ENCODE measurements at places on chromosomes 1 and 21.

DNA sequence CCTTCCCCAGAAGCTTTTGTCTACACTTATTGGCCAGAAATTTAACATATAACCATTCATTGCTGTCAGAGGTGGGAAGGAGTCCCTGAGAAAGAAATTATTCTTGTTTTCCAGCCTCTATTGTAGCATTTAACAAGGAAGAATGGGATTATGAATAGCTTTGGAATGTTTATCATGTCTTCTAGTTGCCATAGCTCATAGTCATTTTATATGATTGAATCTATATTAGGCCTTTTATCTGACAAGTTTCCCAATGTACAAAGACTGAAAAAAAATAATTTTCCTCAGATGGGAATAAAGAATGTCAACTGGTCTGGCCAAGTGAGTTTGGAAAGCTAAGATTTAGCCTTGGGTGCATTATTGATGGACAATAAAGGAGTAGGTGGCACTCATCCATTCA lies 28.3 kb downstream of the PTPRC start:
- DNase-seq = no peak

- DNase-seq = no peak
Observed at GRCh38 chr21:15820852-15821379, 91.1 kb downstream of the USP25 start.

DNA sequence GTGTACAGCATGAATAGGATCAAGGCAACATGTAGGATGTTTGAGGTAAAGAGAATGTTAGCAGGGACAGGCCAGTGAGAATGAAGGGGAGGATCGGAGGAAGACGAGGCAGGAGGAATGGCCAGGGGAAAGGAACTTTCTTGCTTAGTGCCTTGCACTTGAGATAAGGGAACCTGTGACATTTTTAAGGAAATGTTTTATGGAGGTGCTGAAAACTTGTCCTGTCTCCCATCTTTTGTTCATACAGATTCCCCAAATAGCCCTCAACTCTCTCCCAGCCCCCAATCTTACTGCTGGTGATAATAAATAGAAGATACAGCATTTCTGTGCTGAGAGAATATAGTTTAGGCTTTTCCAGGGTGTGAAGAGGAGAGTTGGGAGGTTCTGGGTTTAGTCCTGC lies 13.6 kb downstream of the ATP8B2 start:
- no peak for DNase-seq

DNA sequence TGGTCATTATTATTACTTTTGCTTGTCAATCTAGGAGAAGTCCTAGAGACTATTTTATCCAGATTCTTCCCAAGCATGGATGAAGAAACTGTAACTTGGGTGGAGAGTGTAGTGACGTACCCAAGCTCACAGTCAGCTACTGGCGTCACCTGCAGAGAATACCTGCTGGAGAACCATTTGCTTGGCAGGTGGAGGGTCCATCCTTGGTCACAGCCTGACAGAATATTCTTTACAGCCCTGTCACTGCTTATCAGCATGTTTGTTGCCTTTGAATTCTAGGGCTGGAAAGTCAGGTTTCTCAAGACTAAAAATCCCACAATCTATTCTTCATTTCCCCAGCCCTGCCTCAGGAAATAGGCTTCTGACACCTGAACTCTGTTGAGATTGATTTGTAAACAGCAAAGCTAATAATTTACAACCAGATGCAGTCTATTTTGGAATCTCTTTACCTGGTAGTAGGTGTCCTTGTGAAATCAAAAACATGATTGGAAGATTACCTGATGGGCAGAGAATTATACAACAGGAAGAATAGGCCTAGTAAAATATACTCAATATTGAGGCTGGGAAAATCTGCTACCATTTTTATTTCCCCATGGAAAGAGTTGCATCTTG lies 100.4 kb upstream of the ZNF644 start:
- DNase-seq = no peak

DNA sequence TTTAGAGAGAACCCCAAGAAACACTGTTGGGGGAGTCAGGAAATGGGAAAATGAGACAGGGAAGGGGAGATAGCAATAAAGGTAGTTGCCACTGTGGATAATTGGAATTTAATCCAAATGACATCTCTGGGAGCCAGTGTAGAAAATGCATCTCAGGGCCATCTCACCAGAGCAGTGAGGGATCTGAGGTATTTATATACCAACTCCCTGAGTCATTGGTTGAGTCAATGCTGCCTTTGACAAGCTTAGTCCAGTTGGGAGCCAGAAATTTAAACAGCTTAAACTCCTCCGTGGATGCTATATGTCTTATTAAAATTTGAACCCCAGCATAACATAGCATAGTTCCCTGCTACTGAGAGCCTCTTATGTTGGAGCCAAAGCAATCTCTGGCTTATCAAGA lies 140.3 kb downstream of the SLC30A10 start:
- no peak for DNase-seq

- peak; percentile 54 for DNase-seq
Observed at GRCh38 chr1:234543442-234544086, 64.6 kb upstream of the TARBP1 start.

DNA sequence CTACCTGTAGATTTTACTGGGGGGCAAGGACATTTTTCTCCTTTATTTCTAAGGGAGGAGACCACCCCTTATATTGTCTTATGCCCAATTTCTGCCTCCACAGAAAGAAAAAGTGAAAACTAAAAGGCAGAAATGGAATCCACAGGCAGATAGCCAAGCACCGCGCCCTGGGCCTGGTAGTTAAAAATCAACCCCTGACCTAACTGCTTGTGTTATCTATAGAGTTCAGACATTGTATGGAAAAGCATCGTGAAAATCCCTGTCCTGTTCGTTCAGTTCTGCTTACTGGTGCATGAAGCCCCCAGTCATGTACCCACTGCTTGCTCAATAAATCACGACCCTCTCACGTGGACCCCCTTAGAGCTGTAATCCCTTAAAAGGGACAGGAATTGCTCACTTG lies 33.7 kb upstream of the IL6R start:
- DNase-seq = no peak

- DNase-seq = no peak
Observed at GRCh38 chr1:4837031-4837600, 182.7 kb downstream of the AJAP1 start.

- peak; percentile 86 for DNase-seq
Observed at GRCh38 chr1:204151552-204152309, at the start of gene ETNK2. TSS of gene ETNK2 (minus strand) at chr1:204152044. CDS start at chr1:204151852, 192 bp downstream.

DNA sequence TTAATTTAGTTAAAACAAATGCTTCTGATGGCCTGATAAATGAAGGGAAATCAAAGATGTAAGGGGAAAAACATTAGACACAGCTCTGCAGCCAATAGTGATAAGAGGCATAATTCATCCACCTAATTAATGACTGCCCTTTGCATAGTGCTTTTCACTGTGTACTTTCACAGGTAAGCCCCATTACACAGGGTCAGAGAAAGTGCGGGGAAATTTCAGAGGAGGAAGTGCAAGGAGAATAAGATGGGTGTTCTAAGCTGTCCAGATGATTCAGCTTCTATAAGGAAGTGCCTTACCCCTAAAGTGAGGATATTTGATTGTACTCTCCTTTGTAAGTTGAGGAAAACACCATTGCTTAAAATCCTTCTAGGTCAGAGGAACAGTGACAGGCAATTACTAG lies 88.0 kb downstream of the NR5A2 start:
- no peak for DNase-seq

DNA sequence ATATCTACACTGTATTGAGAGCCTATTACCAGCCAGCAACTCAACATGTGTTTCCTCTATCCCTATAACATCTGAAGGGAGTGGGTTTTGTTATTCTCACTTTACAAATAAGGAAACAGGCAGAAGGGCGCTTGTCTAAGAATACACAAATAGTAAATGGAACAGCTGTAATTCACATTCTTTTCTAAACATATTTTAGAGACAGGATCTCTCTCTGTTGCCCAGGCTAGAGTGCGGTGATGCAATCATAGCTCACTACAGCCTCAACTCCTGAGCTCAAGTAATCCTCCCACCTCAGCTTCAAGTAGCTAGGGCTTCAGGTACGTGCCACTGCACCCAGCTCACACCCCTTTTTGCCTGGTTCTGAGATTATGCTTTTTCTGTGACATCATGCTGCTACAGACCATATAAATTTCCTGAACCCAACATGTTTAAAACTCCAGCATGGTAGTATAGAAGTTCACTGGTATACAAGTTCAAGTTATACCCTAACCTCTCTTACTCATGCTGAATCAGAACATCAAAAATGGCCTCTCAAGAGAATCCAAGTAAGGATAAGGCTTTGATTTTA lies 8.6 kb upstream of the TACSTD2 start:
- DNase-seq = no peak

DNA sequence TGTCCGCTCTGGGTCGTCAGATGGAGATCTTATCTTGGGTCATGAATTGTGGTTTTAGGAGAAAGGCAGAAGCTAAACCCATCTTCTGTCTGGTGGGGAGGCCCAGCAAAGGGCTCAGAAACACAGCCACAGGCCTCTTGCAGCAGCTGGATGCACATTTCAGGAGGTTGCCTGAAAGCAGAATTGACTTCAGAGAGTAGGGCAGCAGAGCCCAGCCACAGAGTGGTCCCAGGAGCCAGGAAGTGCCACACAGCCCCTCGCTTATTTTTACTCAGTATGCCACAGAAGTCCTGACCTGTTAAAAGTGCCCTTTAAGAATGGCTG lies 8.3 kb upstream of the RIPK4 start:
- DNase-seq = no peak

GRCh38 chr21:37395961-37396360 lies 29.4 kb downstream of the DYRK1A start:
- no peak for DNase-seq

DNA sequence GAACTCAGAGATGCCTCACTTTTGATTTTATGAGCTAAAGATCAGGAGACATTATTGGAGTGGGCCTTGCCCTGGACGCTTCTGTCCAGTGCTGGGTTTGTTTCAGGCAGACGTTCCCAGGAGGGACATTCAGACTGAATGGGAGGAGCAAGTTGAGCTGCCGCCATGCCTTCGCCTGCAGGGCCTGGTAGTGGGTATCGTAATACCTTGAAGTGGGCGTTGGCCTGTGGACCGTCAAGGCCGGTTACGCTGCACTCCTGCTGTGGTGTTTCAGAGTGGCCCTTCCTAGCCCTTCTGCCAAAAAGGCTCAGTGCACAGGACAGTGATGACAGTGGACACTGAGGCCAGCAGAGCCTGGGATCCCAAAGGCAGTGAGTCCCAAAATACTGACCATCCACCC lies 1.6 kb downstream of the FAM3B start:
- no peak for DNase-seq

DNA sequence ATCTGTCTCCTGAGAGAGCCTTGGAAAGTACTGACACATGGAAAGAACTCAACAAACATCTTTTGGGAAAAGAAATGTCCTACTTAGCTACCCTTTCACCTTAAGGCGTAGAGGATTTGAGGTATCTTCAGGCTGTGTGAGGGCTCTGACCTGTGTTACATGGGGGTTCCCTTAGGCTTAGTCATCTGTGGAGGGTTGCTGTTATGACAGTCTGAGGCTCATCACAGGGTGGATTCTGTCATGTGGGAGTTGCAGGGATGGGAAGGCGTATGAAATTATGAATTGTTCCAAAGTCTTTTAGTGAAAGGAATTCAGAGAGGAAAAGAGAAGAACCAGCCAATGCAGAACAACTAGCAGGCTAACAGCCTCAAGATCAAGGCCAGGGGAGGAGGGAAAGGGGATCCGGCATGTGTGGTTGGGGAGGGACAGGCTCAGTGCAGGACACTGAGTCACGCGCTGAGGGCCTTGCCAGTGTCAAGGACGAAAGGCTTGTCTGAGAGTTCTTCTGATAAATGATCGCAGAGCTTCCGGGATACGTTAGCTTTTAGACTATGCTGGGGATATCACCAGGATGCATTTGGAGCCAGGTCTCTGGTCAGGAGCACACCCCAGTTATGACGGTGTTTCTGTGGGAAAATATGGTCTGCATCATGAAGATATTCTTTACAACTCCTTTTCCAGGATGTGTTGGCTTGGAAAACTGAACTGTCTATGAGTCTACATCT lies 24.6 kb upstream of the PLA2G2C start:
- no peak for DNase-seq

DNA sequence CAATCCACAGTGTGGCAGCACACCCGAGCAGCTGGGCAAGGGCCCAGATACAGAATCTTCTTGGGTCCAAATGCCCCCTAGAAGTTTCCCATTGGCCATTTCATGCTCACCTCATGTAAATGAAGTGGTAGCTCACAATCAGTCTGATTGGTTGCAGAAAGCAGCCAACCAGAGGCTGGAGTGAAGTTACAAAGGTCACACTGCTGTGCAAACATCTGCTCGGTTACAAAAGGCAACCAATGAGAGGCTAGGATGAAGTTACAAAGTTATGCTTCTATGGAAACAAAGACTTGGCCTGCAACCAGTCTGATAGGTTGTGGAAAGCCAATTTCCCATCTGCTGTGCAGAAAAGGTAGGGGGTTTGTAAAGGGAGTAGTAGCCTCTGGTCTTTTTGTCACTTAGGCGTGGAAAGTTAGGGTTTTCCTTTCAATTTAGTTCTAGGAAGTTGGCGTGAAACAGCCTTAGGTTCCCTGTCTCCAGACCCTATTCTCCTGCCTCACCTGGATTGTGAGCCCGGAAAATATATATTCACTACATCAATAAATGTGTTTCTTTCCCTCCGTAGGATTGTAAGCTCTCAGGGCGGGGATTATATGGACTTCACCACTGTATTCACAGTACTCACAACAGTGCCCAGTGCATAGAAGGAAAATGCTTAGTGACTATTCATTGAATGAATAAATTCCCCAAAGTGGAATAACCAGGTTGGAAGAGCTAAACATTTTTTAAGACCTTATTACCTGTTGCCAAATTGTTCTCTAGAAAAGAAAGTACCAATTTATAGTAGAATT lies 91.9 kb downstream of the URB2 start:
- no peak for DNase-seq

DNA sequence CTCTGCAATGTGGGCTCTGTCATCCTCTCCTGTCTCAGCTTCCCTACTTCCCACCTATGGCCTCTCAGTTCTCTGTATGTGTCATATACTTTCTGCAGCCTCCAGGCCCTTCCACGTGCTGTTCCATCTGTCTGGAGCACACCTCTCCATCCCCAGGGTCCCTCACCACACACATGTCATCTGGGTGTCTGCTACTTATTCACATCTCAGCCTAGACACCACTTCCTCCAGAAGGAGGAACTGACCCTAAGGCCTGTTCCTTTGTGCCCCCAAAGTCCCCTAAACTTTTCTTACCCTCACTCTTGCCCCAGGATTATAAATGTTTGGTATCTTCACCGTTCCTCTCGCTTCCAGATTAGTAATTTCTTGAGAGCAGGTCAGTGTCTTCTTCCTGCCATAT lies 10.1 kb downstream of the LACTBL1 start:
- no peak for DNase-seq

DNA sequence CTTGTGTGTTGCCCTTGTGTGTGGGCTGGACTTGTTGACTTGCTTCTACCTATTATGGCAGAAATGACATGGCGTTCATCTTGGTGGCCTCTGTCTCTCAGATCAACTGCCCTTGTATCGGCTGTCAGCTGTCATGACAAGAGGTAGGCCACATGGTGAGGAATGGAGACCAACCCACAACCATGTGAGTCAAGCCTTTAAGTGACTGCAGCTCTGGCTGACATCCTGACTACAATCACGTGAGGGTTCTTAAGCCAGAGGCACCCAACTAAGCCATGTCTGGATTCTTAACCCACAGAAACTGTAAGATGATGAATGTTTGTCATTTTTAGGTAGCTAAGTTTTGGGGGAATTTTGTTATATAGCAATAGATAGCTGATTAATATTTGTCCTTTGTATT lies 82.1 kb downstream of the KCND3 start:
- DNase-seq = peak; percentile 25

Measured in eye (tissue), 1 donor.